ENCODE measurements at places on chromosomes 6 and 20.

- DNase-seq, result no peak
Measured at GRCh38 chr6:15801912-15802311, 139.1 kb upstream of the DTNBP1 start.

DNA sequence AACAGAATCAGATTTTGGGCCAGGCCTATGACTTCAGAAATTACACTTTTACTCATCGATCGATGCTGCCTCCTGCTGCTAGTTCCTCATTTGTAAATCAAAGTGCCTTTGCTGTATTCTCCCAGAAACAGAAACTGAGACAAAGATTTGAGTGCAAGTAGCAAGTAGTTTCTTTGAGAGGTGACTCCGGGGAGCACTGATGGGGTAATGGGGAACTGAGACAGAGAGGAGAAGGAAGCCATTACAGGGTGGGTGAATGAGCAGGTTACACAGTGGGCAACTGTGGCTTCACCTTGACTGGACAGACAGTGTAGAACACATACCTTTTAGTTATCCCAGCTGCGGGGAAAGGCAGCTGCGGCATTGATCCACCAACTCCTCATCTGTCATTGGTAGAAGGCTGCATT lies 9.7 kb upstream of the CD40 start:
- DNase-seq, result no peak

DNA sequence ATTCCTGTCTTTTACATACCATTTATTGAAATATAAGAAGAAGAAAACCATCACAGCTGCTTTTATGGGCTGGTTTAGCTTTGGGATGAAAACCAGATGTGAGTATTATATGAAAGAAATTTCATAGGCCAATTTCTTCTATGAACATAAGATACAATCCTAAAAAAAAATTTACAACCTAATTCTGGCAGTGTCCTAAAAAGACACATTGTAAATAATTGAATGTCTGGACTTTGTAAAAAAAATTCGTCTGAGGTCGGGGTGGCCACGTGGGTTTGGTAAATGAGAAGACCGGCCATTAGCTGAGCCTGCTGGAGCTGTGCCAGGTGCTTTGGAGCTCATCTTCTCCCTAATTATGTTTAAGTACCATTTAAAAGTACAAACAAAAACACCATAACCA lies 26.8 kb downstream of the DACT2 start:
- DNase-seq, result no peak

DNA sequence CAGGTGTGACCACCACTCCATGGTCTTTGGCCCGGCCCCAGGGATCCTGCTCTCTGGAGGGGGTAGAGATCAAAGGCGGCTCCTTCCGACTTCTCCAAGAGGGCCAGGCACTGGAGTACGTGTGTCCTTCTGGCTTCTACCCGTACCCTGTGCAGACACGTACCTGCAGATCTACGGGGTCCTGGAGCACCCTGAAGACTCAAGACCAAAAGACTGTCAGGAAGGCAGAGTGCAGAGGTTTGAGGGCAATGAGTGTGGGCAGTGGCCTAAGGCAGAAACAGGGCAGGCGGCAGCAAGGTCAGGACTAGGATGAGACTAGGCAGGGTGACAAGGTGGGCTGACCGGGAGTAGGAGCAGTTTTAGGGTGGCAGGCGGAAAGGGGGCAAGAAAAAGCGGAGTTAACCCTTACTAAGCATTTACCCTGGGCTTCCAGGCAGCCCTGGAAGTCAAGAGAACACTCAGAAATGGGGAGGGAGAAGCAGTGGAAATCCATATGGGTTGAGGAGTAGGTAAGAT lies 533 bp downstream of the CFB start:
- no peak for DNase-seq

DNA sequence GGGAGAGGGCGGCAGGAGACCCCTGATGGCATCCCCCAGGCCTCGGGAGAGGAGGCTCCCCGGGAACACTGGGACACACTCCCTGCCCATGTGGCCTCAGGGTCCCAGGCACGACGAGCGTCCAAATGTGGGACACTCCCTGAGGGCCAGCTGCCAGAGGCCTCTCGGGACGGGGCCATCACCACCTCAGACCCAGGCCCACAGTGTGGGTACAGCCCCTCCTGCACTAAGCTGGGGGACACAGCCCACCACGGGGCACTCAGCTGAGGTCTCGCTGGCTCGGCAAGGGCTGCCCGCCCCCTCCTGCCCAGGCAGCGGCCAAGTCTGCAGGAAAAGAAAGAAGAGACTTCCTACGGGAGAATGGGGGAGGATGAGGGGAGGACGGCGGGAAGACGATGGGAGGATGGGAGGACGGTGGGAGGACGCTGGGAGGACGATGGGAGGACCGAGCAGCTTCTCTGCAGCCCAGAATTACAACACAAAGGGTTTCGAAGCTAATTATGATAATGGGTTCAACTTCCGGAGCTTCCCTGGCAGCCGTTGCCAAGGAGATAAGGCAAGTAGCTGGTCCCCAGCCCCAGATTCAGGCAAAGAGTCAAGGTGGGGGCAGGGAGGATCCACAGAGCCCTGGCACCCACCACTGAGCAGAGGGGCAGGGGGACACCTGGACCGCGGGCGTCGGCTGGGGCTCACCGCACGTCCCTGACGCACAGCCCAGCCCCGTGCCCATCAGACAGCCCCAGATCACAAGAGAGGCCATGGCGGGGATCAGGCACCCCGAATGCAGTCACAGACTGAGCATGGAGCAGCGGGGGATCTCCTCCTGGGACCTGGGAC lies 17.5 kb downstream of the KCNQ2 start:
- DNase-seq, result no peak

GRCh38 chr20:44618318-44618731 lies 33.2 kb downstream of the ADA start:
- DNase-seq, result peak; percentile 12

GRCh38 chr6:89928604-89929003 lies 34.3 kb downstream of the GJA10 start:
- no peak for DNase-seq
